T-helper 22 cell (primary cell): ENCODE measurements at places on chromosomes 11 and 22.

GRCh38 chr22:36636916-36637315, 66.6 kb downstream of the CACNG2 start:
- DNase-seq = no peak

DNA sequence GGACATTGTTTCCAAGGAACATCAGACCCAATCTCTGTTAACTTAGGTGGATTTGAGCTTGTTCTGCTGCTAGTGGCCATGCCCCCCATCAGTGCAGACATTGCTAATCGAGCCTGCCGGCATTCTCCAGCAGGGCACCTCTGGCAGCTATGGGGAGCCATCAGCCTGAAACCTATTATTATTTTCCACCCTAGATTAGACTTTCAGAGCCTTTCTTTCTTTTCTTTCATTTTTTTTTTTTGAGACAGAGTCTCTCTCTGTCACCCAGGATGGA, 4.9 kb downstream of the CACNA1I start:
- DNase-seq = no peak

- no peak for DNase-seq
Observed at GRCh38 chr11:122279194-122279593, 163.2 kb upstream of the BLID start.

GRCh38 chr11:120224361-120224760, 13.5 kb downstream of the OAF start:
- no peak for DNase-seq

DNA sequence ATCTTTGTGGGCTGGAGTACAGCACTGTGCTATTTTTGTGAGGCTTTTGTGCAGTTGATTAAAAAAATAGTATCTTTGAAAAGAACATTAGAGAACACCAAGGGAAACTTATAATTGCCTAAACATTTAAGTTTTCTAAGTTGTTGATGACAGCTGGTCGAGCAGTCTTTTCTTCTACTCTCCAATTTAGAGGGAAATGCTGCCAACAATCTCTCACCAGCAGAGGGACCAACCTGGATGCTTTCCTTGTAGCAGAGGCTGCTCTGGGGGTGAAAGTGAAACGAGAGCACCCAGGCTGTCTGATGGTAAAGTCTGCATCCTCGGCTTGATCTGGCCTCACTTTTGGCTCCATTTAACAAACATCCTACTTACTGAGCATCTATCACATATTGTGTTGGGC, 1286.5 kb upstream of the TENM4 start:
- no peak for DNase-seq

DNA sequence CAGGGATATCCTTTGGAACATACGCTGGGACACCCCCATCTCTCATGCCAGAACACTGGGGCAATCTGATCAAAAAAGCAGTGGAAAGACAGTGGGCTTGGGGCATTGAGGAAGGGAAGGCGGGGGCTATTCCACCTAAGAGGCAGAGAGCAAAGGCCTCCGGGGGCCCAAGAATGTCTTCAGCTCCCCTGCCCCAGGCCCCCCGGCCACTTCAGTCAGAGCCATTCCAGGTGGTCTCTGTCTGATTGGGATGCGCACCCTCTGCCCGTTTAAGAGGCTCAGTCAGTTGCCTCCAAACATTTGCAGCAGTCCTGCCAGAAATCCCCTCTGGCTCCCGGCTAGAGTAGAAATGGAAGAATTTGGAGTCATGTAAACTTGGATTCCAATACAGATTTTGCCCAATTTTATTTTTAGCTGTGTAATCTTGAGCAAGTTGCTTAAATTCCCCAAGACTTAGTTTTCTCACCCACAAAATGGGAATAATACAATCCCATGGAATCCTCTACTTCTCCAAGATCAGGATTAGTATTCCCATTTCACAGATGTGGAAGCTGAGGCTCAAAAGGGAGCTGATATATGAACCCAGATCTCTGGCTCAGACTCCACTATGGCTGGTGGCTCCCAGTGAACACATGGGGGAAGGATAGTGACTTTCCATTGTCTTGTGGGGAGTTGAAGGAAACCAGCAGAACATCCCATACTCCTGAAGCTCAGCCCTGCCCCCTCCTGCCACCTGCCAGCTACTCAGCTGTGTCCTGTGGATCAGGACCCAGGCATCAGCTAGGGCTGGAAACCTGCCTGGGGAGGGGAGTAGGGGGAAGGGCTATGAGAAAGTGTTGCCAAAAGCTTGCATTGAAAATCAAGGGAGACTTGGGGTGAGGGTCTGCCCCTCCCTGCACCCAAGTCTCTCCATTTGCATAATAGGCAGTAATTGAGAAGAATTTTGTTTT, 6.1 kb upstream of the WNT11 start:
- no peak for DNase-seq

DNA sequence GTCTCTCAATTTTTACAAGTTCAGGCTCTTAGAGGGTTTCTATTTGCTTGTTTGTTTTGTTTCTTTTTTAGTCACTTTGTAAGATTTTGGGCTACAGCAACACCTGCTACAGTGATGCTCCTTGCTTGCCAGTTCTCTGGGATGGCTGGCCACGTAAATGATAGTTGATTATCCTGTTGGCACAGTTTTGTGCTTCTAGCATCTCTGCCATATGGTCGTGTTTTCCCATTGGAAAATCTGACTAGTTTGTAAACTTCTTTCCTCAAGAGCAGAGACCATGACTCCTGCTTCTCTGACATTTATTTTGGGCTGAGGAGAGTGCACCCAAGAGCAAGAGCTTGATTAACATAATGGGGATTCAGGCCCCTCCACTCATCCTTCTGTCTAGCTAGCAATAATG, 1621.6 kb upstream of the RAG2 start:
- no peak for DNase-seq

GRCh38 chr11:120819437-120820365, 204.2 kb upstream of the TBCEL start:
- DNase-seq = no peak

DNA sequence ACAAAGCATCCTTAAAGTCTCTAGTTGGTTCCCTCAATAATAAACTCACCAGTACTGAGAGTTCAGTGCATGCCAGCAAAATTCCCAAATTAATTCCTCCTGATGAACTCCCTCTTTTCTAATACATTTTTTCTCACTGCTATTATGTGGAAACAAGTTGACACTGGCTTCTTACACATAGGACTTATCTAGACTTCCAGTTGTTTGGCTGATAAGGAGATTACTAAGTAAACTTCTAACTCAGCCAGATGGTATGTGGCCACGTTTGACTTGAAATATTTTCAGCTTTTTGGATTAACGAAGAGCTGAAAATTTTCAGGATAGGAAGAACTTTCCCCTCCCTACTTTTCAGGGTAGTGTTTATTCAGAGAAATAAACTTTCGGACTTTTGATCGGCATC, 1154.2 kb upstream of the TENM4 start:
- DNase-seq = no peak

- no peak for DNase-seq
Observed at GRCh38 chr11:27276141-27276540, 86.9 kb downstream of the CCDC34 start.

DNA sequence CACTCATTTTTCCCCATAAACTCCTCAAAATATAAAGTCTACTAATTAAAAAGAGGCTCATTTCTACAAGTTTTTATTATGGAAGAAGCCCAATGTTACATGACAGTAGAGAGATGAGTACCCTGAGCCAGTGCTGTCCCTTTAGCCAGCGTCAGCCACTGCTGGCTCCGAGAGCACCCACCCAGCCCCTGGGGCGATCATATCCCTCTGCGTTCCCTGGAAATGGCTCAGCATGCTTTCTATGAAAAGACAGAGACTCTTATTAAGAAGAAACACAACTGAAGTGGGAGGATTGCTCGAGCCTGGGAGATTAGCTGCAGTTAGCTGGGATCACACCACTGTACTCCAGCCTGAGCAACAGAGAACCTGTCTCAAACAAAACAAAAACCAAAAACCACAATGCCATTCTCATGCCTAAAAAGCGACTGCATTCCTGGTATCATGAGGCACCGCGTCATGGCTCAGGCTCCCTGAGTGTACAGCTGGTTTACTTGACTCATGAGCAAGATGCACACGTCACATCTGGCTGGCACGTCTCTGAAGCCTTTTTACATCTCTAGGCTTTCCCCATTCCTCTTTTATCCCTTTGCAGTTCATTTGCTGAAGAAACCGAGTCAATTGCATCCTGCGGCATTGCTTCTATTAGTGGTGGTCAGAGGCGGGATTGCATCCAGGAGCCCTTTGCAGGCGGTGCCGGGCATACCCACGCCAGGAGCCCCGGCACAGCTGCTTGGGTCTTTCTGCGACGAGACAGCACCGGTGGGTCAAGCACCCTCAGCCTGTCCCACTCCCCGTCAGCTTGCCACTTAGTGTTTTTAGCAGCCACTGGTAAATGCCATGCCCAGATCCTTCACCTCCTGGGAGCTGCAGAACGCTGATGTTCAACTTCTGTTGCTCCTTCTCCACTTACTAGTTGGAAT, 119.9 kb downstream of the CTTN start:
- no peak for DNase-seq

GRCh38 chr11:133137939-133138338, 394.4 kb downstream of the OPCML start:
- DNase-seq = no peak

GRCh38 chr11:13680501-13681264, 12.2 kb downstream of the FAR1 start:
- DNase-seq = no peak

DNA sequence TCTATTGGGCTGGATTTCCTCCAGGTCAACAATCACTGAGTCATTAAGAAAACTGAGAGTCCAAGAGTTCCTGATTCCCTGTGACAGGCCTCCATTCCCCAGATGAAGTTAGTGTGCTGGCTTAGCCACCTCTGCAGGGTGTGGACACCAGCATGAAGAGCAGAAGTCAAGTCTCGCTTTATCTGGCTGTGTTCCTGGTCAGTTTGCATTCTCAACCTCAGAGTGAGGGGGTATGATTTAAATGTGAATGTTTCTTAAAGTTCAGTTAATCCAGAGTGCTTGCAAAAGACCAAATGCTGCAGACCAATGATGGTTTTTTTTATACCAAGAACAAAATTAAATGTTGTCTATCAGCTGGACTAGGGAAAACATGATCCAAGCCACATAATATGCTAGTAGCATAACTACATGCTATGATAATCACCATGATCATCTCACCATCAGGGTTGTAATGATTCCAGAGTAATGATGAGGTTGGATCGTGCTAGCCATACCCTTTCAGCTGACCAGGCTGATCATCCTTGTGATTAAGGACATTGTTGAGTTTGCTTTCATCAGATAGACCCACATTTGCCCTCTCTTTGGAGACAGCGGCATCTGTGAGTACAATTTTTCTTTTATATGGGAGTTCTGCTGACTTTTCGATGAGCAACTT, 145.8 kb upstream of the ARHGAP20 start:
- no peak for DNase-seq

- DNase-seq = no peak
Observed at GRCh38 chr11:74673693-74674360, 57.4 kb downstream of the CHRDL2 start.

DNA sequence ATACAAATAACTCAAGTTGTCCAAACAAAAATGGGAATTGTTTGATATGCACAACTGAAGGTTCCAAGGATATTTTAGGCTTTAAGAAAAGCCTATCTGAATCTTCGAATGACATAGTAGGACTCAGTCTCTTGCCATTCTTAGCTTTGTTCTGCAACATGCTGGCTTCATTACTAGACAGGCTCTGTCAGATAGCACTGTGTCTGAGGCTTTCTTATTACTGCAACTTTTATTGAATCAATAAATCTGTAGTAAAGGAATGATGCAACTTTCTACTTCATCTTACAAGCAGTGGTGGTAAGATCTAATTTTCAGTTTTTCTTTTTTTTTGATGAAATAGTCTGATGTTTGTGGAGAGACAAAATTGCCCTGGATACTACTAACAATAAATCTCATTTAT, 319.3 kb upstream of the CCDC179 start:
- DNase-seq = no peak

DNA sequence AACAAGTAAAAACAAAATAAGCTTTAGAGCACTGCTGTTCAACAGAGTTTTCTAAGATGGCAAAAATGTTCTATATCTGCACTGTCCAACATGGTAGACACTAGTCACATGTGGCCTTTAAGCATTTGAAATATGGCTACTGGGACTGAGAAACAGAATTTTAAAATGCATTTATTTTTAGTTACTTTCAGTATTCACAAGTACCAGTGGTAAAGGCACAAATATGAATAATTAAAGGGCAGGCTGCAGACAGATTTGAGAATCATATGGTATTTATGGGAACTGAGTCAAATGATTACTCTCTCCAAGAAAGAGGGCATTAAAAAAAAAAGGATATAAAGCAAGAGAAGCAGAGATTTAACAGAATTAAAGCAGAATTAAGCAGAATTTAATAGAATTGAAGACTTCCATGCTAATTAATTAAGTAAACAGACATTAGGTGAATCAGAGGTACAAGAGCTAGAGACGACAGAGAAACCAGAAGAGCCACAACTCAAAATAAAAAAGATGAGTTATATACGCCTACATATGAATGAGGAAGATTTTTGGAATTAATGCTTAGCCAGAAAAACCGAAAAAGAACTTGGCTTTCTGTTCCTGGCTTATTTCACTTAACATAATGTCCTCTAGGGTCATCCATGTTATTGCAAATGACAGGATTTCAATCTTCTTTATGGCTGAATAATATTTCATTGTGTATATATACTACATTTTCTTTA, 160.4 kb downstream of the ATG16L2 start:
- DNase-seq = no peak

DNA sequence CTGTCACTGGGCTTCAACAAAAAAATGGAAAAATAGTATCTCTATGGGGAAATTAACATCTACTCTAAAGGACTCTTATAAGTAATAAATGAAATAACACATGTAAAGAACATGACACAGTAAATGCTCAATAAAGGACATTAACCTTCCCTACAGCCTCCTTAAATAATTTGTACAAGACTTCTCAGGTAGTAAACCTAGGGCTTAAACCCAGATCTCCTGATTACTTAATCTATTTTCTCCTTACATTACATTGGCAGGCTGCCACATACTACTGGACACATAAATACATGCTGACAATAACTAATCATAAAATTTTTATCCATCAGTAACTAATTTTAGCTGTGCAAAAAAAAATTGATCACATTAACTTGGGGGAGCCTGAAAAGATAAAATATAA, 4.9 kb downstream of the AMBRA1 start:
- DNase-seq = no peak

GRCh38 chr22:38505541-38506117, 482 bp downstream of the DDX17 start:
- peak; percentile 30 for DNase-seq

- DNase-seq = no peak
Observed at GRCh38 chr11:4662876-4663275, 19.1 kb downstream of the OR51E1 start.

DNA sequence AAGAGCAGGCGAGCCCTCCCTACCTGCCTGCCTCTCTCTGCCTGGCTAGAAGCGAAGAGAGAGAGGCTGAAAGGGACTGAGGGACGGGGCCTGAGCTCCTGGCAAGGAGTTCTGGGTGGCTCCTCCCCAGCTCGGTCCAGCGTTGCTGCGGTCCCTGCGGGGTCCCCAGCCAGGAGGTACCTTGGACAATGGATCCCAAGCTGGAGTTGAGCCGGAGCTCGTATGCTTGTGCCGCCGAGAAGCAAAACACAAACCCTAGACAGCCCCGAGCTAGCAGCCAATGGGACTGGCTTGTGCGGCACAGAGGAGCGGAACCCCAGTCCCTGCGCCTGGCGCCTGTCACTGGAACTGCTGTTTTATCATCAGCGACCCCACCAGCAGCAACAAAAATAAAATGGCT, 18.3 kb downstream of the SLC25A18 start:
- no peak for DNase-seq
